Right ventricle myocardium inferior (tissue), 1 donor: ENCODE measurements at places on chromosomes 11 and 22.
A peak's percentile ranks its signal among the peaks of the same experiment; 100 is the strongest.

DNA sequence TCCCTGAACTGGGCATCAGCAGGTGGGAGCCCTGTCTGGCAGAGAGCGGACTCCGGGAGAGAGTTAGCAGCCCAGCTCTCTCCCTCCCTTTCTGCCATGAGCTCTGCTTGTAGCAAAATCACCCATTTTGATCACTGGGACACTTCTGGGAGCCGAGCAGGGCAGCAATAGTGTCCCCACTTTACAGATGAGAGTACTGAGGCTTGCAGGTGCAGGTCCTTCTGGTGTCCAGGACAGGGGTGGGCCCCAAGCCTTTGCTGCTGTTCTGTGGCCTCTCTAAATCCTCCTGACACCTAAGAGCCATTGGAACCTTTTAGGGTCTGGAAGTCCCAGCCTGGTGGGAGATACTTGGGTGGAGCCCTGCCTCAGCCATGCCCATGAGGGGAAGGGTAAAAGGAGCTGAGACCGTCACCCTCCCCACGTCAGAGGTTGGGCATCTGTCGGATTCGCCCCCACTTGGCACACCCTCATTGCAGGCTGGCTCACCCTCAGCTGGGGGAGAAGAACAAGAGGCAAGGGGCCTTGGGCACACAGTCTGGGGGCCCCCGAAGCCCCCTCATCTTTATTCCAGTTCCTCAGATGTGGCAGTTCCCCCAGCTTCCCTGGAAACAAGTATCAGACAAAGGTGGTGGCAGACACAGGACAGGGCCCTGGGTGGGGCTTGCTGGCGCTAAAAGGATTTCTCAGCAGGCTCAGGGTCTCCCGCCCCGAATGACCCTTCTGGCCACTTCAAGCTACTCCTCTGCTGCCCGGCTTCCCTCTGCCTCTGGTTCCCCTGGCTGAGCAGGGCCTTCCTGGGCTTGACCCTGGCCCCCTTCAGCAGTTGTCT, 4.5 kb downstream of the RIN1 start:
- DNase-seq: peak; percentile 40

DNA sequence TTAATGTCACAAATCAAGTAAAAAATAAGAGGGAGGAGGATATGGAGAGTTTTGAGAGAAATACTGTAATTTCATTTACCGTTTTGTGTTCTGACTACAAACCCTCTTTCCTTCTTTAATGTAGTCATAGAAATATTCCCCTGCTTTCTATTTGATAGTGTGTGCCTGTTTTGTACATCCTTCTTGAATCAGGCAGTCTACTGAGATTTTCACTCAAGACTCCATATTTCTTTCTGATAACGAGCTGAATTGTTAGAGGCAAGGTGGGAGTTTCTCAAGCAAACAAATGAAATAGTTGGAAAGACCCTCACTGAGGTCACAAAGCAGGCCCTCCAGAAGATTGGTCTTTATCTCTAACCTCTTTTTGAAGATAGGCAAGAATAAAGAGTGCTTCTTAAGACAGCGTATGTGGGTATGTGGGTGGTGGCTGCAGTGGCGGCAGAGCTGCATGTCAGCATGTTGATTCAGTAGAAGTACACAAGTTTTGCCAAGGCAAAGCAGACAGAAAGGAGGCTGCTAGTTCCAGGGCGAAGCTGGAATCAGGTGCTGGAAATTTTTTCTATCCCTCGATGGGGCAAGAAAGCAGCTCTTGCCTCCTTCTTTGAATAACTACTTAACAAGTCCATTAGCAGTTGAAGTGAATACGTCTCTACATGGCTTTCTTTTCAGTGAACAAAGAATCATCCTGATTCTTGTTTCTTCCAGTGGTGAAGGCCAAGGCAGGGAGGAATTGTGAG, 164.2 kb downstream of the FAM76B start:
- no peak for DNase-seq

DNA sequence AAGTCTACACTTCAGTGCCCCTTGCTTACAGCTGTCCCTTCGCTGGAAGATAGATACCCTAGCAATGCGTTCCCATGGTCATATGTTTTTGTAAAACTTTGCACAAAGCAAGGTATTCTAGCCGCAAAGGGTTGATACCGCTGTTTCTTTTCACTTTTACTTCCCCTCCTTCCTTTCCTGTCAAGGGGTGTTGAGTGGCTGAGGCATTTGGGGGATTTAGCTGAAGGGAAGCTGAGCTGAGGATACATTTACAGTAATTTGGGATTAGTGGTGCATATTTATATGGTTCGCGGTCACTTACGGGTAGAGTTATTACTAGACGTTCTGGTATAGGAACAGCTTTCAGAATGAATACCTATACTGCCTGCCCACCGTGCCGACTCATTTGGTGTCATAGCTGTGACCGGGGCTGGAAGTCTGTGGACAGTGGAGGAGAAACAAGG, 86.9 kb upstream of the WNT11 start:
- peak; percentile 30 for DNase-seq

DNA sequence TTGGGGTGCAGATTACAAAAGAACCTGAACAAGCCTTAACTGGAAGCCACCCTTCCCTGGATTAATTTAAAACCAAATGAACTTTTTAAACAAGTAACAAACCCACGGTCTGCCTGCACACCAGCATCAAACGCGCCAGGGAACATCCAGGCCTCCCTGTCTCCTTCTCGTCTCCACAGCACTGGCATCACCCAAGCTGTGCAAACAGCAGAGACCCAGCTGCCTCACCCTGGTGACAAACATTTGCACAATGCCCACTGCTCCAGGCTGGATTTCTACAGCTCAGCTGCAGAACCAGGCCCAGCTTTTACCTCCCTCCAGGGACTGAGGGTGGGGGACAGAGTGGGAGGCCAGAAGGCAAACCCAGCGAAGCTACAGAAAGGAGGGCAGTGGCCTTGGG, 7.0 kb downstream of the RPL3 start:
- no peak for DNase-seq

DNA sequence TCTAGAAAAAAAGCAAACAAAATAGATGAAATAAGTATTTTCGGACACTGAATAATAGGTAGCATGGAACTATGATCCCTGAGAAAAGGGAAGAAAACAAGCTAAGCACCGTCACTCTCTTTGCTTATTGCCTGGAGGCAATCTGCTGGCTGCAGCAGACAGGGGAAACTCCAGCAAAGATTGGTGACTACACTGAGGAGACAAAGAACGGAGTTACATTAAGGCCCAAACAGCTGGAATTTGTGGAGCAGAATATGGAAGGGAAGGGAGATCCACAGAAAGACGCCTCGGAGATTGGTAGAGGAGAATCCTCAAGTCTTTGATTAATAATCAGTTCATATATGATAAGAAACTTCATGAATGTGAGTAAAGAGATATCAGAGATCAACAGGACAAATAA, 150.2 kb downstream of the TYR start:
- DNase-seq: no peak

DNA sequence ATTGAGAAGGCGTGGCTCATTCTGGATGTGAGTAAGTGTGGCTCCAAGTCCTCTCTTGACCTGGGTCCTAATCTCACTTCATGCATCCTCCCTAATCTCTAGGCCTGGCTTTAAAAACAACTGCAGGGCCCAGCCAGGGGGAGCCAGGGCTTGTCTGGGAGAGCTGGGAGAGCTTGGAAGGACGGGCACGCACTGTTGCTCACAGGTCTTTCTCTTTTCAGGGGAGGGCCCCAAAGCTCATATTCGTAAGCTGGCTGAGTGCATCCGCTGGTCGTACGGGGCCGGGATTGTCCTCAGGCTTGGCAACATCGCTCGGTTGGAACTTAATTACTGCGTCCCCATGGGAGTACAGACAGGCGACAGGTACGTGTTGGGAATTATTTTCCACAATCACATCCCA, 34.1 kb upstream of the PARVB start:
- DNase-seq: no peak

- DNase-seq: peak; percentile 92
Measured at GRCh38 chr11:44564670-44565210, 723 bp upstream of the CD82 start.

DNA sequence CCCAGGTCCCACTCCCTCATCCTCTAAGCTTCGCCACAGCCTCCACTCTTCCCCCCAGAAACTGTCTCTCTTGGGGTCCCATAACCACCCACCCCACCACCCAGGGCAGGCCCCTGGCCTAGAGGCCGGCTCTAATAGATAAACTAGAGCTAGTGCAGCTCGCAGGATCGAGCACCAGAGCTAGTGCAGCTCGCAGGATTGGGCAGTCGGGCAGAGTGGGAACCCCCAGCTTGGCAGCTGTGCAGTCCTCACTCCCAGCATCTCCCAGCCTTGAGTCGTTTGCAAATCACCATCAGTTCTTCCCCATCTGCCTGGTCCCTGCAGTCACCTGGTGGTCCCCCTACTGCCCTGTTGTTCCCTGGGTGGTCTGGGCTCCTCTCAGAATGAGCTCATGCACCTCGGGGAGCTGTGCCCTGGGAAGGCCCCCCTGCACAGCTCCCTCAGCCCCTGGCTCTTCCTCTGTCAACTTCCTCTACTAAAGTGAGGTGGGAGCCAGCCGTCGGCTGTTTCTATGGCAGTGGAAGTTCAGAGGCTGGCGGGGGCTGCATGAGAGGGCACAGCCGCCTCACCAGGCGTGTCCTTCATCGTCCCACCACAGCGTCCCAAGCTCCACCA, 15.5 kb upstream of the SHANK2 start:
- DNase-seq: no peak
